ENCODE measurements at places on chromosomes 2 and 18.

DNA sequence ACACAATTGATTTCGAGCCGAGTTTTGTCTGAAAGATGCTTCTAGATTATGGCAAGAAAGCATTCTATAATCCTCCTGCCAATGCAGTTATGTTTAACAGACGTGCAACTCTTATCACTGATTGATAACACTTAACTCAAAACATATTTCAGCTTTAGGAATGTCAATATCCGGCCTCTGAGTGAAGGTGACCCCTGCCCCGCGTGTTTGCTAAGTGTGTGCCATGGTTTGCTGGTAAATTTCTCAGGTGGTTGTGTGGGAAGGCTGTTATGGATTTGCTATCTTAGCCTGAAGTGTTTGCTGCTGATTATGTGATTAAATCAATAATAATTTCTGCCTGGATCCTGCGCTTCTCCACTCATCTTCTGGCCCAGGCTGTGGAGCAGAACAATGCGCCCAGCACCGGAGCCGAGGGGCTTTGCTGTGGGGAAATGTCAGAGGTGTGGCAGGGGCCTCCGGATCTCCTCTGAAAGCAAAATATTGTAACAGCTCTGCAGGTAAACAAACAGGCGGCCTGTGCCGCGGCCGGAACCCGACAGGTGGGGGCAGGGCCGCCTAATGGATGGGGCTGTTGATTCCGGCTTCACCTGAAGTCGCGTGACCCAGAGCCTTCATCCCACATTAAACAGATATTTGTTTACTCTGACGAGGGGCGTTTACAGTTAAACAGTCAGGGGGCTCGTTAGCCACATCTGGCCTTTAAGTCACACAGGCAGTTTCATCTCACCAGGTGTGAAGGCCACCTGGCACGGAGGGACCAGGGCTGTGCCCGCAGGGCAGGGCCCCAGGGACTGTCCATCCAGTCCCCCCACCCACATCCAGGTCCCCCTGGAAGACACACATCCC is 210.7 kb upstream of the SALL3 start:
- no peak for DNase-seq

GRCh38 chr2:118911936-118912335 is 30.1 kb upstream of the MARCO start:
- no peak for DNase-seq

GRCh38 chr2:88829607-88830463 is 138.4 kb downstream of the RPIA start:
- no peak for DNase-seq

DNA sequence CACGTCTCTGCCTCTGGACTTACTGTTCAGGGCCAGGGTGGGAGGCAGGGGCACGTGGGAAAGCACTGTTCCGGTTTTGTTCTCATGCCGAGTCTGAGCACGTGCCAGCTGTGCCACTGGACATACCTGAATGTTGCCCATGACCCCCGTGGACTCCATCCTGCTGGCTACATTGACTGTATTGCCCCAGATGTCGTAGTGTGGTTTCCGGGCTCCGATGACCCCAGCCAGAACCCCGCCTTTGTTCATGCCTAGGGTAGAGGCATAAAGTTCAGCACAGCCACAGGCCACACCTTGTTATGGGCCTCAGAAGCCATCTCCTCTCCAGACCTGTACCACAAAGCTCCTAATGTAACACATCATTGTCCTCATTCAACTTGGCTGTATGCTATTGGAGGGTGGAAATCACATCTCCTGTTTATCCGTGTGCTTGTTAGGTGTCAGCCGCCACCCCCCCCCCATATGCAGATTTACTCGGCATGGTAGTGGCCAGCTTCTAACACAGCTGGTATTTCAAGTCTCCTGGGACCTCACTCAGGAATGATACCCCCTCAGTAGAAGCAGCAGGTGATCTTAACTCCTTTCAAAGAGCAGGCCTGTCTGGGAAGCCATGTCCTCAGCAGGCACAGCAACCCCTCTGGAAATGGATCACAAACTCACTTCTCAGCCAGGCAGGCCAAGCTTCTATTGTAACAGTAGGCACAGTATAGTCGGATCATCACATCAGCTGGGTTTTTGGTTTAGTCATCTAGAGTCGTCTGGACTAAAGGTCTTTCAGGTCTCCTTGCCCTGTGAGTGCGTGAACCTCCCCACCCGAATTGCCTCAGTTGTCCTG is 27.6 kb downstream of the CENPO start:
- DNase-seq: no peak

GRCh38 chr2:236718207-236718992 is 148.8 kb downstream of the ACKR3 start:
- DNase-seq: no peak

GRCh38 chr2:143209570-143210445 is 80.6 kb downstream of the ARHGAP15 start:
- no peak for DNase-seq

DNA sequence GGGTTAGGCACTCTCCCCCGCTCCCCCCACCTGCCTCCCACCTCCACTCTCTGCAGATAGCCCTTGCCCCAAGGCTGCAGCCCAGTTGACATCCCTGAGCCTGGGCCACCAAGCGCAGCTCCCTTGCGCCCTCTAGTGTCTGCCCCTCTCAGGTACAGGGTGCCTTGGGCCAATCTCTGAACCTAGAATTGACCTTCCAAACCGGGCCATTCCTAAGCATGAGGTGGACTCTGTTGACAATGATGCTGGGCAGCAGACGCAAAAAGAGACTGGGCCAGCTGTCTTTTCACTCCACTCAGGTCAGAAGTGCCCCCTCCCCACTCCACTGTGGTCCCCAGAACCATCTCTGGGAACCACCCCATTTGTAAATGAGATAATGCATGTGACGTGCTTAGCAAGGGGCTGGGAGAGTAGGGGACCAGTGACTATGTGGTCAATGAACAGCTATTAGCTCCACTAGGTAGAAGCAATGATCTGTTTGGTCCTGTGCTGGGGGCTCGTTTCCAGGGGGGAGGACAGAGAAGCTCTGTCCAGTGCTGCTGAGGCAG is 43.3 kb upstream of the PLB1 start:
- DNase-seq: peak; percentile 78

- no peak for DNase-seq
Observed at GRCh38 chr2:45452866-45453265, 158.2 kb downstream of the SRBD1 start.

DNA sequence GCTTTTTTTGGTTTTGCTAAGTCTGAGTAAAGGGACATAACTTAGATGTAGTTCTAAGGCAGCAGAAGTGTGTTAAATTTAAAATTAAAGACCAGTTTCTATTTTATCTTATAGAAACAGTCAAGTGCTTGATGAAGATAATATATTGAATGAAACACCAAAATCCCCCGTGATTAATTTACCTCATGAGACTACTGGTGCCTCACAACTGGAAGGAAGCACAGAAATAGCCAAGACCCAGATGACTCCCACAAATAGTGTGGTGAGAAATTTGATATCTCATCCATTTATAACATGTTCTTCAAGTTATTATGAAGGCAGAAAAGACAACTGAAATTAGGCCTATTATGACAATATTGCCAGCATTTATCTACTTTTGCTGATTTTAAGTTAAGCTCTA is 45.6 kb downstream of the APLF start:
- no peak for DNase-seq

GRCh38 chr2:240138254-240138984 is 2.0 kb downstream of the OTOS start:
- no peak for DNase-seq

DNA sequence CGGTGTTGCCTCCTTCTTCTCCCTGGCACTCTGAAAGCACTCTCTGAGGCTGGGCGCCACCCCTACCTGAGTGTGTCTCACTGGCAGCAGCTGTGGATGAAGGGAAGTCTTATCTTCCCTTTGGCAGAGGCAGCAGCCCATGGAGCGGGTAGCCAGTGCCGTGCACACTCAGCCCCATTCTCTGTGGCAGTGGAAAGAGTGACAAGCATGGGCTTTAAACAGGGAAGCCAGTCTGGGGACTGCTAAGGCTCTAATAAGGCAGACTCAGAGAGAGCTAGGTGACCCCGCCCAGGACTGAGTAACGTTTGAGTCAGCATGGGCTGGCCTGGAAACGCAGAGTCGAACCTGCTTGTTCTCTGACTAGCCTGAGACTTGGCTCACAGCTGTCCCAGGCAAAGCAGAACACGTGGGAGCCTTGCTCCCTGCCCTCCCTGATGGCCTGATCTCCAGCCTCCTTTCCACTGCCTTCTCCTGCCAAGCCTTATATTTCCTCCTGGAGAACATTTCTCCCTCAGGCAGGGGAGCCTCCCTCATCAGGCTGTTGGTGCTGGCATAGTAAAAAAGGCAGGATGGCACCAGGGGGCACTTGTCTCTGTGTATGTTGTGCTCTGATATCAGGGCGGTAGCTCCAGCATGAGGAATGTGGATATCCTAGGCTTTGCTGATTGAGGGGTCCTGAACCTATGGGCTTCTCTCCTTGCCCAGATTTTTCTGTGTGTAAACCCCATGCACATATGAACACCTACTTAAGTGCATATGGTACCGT is 93.9 kb upstream of the LGALSL start:
- peak; percentile 91 for DNase-seq

GRCh38 chr2:235544689-235544969 is 50.8 kb downstream of the AGAP1 start:
- no peak for DNase-seq

GRCh38 chr2:138950486-138950885 is 170.3 kb upstream of the NXPH2 start:
- no peak for DNase-seq

Data from body of pancreas (tissue), 4 donors.